ENCODE measurements at places on chromosomes 2 and 18. TPM values are rescaled to one million over a fixed set of nuclear protein-coding genes. Genes with fewer than 3 reads are reported as not detected.

Gene SERPINB12
- not detected for total RNA-seq

Gene UGT1A4
- total RNA-seq: not detected

Gene RGPD3
- 0.13 TPM for total RNA-seq

Gene TET3
- 17.2 TPM for total RNA-seq

Gene CFAP210
- not detected for total RNA-seq

Gene EVX2
- not detected for total RNA-seq
